PC-3 (cell line): ENCODE measurements at places on chromosomes 5 and 9.
A peak's percentile ranks its signal among the peaks of the same experiment; 100 is the strongest.

- DNase-seq = peak; percentile 52
Observed at GRCh38 chr5:92838253-92838652, 742.8 kb downstream of the NR2F1-AS1 start.

- DNase-seq = peak; percentile 59
Observed at GRCh38 chr5:31049461-31049860, 144.0 kb upstream of the CDH6 start.

- DNase-seq = no peak
Observed at GRCh38 chr5:138625134-138625533, 49.9 kb upstream of the HSPA9 start.

DNA sequence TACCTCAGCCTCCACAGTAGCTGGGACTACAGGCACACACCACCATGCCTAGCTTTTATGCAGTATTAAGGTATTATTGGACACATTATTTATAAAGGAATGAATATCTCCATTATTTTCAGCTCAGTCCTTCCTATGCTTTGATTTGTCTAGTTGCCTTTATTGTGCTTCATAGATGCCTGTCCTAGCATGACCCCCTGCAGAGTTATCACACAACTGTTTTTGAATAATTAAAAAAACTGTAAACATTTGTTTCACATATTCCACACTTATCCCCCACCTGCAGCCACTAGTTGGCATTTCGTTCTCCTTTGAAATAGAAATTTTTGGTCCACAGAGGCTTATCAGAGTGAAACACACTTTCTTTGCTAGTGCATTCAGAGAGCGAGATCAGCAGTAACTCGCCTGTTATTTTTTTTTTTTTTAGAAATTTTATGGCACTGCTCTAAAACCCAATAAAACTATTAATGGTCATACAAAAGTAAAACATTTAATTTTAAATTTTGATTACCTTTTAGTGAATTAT is 151.8 kb upstream of the RASA1 start:
- no peak for DNase-seq

GRCh38 chr5:100402071-100402470 is 133.1 kb upstream of the FAM174A start:
- no peak for DNase-seq

DNA sequence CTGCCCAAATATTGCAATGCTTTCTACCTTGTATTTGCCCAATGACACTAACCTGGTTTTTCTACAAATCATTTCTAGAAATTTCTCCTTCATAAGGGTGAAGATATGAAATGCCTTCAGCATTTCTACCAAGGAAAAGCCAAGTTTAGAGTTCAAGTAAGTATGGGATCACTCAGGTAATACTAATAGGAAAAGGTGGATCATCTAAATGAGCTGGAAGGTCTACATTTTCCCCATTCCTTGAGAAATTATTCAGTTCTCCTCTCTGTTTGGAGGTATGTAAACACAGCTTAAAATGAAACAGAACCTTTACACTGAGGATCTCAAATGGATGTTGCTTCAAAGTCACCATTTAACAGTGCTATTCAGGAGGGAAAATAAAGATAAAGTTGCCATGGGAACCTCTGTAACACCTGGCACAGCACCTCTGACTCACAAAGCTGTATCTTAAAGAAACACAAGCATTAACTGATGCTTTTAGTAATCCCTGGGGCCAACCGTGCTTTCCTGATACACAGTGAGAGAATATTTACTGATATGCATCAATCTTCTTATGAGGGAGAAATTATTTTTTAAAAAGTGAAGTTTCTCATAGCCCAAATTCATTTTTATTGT is 161.3 kb downstream of the DRD1 start:
- no peak for DNase-seq

GRCh38 chr9:35729700-35730485 is 2.1 kb downstream of the TLN1 start:
- peak; percentile 86 for DNase-seq

DNA sequence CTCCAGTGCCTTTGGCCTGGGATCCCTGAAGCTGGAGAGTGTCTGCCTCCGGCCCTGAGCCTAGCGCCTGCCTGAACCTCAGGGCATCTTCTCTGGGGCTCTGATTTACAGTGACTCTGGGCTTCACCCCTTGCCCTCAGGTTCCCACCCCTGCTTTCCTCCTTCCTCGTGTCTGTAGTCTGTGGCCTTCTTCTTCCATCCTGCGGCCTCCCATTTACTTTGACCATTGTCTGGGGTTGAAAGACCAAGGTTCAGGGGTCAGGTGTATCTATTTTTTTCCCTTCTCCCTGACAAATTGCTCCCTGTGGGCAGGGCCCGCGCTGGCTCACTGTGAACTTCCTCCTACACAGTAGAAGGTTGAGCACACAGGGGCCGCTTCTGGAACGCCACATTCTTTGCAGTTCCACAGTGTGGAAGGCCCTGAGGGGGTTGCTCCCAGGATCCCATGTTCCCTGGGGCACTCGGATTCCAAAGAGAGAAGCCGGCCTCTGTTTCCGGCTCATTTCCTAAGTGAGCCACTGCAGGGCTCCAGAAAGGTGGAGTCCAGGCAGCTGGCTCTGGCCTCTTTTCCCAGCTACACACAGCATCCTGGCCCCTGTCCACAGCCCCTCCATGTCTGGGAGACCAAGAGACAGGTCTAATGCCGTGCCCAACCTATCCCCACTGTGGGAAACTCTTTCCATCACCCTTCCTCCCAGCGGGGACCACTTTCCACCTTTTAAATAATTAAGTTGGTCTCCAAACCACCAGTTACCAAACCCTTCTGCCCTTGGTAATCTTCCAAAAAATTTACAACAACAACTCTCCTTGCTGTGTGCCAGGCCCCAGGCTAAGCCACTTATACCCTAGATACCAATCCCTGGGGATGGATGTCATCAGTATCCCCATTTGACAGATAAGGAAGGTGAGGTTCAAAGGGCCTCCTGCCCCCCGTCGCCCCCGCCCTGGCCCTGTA is 140.3 kb upstream of the IER5L start:
- DNase-seq = no peak

DNA sequence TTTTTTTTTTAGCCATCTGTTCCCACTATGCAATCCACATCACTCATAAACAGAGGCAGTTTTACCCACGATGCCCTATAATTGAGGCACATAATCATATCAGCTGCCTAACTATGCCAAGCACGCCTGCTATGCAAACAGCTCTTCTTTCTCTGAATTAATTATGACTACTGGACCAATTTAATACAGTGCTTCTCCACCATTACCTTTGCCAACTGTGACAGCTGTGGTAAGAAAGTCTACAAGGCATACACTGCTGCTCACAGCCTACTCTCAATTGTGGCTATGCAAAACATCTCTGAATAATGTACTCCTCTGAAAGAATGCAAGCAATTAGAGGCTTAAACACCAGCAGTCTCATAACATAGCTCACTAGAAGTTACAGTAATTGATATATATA is 97.1 kb downstream of the DTWD2 start:
- no peak for DNase-seq

DNA sequence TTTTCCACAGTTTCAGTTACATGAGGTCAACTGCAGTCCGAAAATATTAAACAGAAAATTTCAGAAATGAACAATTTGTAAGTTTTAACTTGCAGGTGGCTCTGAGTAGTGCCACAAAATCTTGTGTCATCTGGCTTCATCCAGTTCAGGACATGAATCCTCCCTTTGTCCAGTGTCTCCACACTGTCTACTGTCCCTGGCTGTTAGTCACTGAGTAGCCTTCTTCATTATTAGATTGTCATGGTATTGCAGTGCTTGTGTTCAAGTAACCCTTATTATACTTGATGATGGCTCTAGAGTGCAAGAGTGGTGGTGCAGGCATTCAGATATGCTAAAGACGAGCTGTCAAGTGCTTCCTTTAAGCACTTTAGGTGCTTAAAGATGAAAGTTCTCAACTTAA is 65.3 kb downstream of the CFAP95 start:
- peak; percentile 24 for DNase-seq

GRCh38 chr5:111116550-111116949 is 24.4 kb downstream of the WDR36 start:
- no peak for DNase-seq

DNA sequence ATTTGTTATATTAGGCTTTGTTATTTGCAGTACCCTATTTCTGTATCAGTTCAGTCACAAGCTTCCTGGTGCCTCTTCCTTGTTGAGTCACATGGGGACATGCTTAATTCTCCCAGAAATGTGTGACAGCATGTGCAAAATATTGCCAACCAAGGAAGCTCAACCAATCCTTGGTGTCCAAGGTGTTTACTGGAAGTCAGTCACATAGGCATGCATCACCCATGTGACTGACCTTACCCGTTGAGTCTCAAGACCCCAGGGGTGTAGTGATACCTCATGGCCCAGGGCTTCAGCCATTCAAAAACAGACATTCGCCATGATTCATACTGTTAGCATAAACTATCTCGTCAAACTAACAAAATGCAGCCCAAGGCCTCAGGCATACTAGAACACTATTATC is 9.3 kb upstream of the ANKDD1B start:
- DNase-seq = peak; percentile 66

GRCh38 chr5:126508962-126509279 is 85.7 kb downstream of the GRAMD2B start:
- DNase-seq = no peak

GRCh38 chr9:13491138-13491492 is 211.6 kb upstream of the MPDZ start:
- no peak for DNase-seq

DNA sequence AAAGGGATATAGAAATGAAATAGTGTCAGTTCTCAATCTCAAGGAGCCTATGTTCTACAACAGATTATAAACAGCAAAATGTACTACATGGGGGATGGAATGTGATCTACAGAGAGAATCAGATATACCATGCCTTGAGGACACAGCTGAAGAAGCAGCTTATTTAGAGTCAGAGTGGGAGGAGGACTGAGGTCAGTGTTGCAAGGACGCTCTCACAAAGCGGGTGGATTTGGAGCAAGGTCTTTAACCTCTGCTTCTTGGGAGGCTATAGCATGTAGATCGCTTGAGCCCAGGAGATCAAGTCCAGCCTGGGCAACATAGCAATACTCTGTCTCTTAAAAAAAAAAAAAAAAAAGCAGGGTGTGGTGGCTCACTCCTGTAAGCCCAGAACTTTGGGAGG is 32.8 kb upstream of the PLIN2 start:
- DNase-seq = no peak

DNA sequence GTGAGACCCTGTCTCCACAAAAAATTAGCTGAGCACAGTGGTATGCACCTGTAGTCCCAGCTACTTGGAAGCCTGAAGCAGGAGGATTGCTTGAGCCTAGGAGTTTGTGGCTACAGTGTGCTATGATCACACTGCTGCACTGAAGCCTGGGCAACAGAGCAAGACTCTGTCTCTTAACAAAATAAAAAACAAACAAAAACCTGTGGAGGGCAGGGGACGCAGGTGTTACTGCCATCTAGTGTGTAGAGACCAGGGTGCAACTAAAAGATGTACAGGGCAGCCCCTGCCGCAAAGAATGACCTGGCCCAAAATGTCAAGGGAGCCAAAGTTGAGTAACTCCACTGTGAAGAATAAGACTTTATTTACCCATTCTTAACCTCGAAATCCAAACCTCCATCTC is 27.1 kb downstream of the ASPN start:
- peak; percentile 33 for DNase-seq

DNA sequence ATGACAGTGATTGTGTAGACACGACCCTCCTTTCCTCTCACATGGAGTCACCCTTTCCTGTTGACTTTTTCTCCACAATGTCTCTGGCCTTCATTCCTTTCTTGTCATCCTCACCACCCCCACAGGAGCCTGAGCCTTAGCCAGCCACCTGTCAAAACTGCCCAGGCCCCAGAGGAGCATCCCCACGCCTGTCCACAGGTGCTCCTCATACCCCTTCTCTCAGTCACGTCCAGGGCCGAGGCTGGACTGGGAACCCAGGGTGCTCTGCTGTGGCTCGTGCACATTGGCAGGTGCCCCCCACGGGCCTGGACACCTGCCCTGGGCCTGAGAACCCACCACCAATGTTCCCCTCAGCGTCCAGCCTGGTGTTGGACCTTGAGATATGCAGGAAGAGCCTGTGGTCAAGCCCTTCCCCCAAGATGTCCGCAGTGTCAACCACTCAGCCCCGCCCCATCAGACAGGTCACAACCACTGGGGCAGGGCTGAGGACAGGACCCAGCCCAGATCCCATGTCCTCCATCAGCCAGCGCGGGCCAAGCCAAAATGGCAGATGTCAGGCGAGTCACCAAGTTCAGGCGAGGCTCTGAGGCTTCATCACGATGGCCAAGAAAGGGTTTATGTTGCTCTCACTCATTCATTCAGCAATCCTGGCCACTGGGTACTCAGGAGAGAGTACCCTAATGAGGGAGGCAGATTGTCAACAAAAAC is 65.8 kb upstream of the STXBP1 start:
- DNase-seq = no peak

DNA sequence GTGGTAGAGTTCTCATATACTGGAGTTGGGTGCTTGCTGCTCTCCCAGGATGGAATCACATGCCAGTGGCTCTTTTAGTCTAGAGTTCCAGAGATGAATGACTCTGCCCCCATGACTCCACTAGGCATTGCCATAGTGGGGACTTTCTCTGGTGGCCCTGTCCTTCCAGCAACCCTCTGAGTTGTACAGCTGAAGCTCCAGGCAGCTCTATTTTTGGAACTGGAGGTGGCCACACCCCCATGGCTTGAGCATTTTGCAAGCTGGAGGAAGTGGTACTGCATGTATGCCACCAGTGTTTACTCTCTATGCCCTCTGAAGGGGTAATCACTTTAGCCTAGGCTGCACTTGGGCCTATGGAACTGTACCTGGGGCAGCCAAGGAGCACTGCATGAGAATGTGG is 112.6 kb downstream of the RANBP17 start:
- DNase-seq = no peak

GRCh38 chr5:32833127-32833526 is 122.0 kb downstream of the NPR3 start:
- DNase-seq = no peak

DNA sequence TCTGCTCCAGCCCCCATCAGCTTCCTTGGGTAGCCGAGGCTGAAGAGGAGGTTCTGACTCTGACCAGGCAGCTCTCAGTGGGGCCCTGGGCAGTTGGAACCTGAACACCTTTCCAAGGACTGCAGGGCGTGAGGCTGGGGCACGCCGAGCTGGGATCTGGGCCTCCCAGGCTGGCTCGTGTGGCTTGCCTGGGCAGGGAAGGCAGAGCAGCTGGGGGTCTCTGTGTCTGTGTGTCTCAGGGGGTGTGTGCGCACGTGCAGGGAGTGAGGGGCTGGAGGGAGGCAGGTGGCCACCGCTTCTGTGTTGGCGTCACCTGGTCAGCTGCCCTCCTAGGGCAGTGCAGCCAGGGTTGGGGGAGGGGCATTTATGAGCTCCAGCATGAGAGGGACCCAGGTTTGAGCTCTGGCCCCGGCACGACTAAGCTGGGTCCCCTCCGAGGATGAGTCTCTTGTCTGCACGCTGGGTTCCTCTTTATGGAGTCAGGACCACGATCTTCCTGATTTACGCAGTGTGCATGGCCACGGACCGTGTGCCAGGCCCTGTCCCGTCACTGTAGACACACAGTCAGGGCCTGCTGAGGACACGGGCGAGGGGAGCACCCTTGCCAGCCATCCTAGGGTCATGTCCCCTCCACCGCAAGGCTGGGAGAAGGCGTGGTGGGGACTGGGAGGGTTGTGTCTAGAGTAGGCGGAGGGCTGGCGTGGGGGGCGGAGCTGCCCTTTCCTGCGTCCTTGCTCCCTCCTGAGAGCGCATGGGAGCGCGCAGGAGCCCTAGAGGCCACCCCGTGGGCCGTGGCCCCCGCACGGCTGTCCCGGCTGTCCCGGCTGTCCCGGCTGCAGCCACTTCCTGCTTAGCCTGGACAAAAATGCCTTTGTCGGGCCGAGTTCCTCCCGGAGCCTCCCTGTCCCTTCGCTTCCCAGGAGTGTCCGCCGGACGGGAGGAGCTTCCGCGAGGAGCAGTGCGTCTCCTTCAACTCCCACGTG is 4.6 kb downstream of the ADAMTSL2 start:
- no peak for DNase-seq

GRCh38 chr5:150788977-150789376 is 10.4 kb downstream of the SMIM3 start:
- DNase-seq = no peak

GRCh38 chr5:127561254-127561653 is 43.8 kb downstream of the PRRC1 start:
- no peak for DNase-seq
